ENCODE measurements at places on chromosomes 12 and 14.
A peak's percentile ranks its signal among the peaks of the same experiment; 100 is the strongest.

GRCh38 chr14:76876076-76876475 is 49.9 kb downstream of the LRRC74A start:
- peak; percentile 28 for DNase-seq

GRCh38 chr12:13087766-13088165 is 15.7 kb downstream of the GSG1 start:
- no peak for DNase-seq

DNA sequence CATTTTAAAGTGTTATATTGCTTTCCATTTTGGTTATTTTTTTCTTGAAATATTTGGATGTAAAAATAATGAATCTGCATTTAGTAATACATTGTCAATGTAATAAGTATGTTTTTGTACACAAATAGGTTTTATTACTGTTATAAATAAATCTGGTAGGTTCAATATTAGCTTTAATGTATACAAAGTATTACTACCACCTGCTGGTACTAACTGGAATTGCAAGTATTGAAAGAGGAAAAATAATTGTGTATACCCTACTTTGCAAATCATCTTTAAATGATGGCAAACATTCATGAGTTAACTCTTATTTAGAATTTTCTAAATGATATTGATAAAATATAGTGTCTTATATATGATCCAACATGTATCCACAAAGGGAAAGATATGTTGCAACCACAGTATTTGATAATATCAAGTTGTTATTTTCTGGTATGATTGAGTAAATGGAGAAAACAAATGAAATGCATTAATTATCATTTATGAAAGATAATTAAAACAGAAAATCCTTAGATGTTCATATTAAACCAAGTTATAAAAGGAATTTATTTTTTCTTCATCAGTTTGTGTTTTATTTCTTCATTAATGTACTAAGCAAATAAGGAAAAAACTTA is 3.2 kb downstream of the OR4K2 start:
- no peak for DNase-seq

DNA sequence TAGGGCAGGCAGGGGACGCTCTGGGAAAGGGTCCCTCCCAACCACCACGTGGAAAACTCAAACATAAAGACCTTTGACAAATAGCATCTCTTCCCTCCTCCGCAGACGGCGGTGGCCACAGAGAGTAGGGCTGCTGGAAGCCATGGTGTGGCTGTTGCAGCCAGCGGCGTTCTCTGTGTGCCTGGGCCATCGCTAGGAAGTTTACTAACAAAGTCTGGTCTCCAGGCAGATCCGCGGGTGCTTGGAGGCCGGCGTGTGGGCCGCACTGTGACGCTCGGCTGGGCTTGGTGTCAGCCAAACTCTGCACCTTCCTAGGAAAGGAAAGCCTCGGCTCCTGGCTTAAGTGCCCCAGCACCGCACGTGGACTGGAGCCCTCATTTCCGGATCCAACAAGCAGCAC is 65.6 kb downstream of the CCDC88C start:
- no peak for DNase-seq

DNA sequence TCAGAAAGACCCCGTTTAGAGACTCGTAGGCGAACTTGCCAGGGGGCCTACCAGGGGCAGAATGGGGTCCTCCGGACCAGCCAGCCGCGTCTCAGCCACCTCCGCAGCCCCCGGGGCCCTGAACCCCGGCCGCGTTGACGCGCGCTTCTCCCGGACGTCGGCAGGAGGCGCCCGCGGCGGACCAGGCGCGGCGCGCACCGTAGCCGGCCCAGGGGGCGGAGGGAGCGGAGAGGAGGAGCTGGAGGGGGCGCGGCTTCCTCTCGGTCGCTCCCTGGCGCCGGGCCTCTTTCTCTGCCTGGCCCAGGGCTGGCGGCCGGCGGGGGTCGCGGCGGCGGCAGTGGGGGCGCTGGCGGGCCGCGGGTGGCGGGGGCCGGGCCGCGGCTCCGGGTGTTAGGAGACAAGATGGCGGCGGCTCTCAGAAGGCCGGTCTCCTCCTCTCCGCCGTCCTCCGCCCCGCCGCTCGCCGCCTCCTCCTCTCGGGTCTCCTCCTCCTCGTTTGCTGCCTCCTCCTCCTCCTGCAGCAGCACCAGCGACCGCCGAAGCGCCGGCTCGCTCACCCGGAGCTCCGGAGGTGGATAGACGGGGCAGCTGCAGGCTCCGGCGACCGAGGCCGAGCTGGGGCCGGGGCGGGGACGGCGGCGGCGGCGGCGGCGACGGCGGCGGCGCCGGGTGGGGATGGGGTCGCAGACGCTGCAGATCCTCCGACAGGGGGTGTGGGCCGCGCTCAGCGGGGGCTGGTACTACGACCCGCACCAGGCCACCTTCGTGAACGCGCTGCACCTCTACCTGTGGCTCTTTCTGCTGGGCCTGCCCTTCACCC is at the start of gene PCNX1:
Gene PCNX1, plus strand, starts transcription at position 284 of the 820 bp plus-strand sequence. Its CDS starts 392 bp downstream, at position 676.
- peak; percentile 88 for DNase-seq

GRCh38 chr12:14854586-14855183 is 11.4 kb upstream of the ART4 start:
- no peak for DNase-seq

Data from T-helper 1 cell (primary cell).